ENCODE measurements at places on chromosomes 11 and 22.

DNA sequence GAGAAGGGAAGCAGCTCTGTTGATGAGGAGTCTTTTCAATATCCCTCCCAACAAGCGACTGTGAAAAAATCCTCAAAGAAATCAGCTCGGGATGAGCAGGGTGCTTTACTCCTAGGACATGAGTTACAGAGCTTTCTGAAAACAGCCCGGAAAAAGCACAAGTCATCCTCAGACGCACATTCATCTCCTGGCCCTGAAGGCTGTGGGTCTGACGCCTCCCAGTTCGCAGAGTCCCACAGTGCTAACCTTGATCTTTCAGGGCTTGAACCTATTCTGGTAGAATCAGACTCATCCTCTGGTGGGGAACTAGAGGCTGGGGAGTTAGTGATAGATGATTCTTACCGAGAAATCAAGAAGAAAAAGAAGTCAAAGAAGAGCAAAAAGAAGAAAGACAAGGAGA, 7.7 kb downstream of the HMGXB4 start:
- DNase-seq, result no peak

DNA sequence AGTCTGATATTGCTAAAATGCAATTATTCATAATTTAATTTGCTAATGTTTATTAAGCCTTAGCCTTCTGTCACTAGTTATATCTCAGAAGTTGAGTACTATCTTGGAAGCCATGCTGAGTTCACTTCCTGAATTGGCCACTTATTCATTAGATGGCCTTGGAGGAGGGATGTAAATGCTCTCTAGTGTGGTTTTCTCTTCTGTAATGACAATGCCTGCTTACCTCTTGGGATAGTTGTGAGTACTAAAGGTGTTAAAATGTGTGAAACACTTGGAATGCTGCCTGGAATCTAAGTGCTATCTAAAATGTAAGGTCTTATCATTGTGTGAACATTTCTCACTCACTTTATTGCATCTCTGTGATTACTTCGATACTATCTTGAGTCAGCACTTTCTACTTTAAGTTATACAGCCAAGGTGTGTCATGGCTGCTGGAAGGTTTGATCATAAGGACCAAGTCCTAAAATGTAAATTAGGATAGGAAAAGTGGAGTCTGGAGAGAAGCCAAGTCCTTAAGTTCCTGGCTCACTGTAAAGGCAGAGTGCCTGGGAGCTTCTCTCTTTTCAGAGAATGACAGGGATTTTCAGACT, 12.4 kb downstream of the GLYATL2 start:
- DNase-seq, result no peak

GRCh38 chr11:61967924-61968757, 707 bp upstream of the FTH1 start:
- peak; percentile 50 for DNase-seq

DNA sequence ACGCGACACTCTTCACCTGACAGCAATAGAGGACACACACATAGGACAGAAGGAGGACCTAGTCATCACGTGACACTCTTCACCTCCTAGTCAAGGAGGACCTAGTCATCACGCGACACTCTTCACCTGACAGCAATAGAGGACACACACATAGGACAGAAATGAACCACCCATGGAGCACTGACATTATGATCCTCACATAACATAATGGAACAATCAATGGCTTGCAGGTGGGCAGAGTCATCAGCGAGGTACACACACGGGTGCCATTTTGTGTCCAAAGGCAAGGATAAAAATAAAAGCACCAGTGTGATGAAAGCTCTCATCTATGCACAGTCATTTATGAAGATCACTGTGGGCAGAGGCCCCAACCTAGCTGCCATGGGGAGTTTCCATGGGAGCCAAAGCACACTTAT, 354.7 kb downstream of the LARGE1 start:
- DNase-seq, result no peak

DNA sequence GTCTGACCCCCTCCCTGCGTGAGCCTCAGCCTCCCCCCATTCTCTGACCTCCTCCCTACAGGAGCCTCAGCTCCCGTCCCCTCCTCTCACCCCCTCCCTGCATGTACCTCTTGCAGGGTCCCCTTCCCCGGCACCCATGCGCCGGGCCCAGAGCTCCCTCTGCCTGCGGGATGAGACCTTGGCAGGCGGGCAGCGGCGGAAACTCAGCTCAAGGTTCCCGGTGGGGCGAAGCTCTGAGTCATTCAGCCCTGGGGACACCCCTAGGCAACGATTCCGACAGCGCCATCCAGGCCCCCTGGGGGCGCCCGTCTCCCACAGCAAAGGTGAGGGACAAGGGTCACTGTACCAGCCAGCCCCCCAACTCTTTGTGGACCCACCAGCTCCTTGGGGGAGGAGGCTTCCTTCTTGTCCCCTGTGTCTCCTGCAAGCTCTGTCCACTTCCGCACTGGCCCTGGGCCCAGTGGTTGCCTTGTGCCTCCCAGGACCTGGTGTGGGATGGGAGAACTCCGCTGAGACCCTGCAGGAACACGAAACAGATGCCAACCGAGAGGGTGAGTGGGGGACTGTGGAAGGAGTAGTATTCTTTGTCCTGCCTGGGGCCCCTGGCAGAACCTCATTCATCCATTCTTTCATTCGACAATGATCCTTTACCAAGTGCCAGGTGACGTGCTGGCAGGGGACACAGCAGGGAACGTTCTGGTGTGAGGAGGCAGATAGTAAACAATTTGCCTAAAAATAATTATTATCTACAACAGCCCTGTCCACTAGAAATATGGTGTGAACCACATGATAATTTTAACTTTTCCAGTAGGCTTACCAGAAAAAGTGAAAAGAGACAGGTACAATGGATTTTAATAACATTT, 3.7 kb upstream of the RPS6KA4 start:
- DNase-seq, result peak; percentile 37

- peak; percentile 90 for DNase-seq
Measured at GRCh38 chr11:7160814-7161489, 72.2 kb downstream of the RBMXL2 start.

DNA sequence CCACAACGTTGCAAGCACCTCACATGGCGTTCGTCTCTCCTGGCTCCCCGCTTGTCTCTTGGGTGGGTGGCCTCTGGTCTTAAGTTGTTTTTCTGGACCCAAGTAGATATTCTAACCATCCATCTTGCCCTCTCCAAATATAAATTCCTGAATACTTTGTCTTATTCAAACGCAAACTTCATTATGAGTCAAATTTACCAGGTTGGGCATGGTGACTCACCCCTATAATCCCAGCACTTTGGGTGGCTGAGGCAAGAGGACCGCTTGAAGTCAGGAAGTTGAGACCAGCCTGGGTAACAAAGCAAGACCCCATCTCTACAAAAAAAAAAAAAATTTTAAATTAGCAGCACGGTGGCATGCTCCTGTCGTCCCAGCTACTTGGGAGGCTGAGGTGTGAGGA, 5.1 kb upstream of the IGSF9B start:
- peak; percentile 39 for DNase-seq

DNA sequence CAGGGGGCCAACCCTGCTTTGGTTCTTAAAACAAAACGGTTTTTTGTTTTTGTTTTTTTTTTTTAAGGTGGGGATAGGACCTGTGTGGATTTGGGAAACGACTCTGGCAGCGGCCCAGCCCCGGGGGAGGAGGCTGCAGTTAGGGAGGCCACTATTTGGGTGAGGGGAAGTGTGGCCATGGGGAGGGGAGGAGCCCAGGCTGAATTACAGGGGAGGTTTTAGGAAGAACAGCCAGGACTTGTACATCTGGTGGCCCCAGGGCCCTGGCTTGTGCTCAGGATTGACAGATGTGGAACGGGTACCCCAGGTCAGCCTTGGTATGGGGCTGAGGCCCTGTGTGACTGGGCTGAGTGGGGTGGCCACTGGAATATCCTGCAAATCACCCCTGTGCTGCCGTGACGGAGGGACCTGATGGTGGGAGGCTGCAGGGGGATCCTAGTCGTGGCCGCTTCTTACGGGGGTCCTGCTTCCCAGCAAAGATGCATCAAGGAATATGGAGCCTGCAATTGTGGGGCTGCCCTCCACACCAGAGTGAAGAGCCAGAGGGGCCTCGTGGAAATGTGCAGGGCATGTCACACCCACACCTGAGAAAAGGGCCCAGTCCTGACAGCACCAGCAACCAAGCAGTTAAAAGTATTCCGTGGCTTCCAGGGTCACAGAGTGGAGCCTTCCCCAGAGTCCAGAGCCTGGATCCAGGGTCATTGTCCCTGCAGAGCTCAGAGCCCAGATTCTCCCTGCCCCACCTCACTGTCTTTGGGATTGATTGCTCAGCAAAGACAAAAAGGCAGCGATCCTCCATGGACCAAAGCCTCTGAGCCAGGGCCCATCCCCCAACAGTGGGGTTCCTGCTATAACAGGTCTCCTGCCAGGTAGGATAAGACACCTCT, 55.2 kb upstream of the WNT7B start:
- DNase-seq, result no peak

DNA sequence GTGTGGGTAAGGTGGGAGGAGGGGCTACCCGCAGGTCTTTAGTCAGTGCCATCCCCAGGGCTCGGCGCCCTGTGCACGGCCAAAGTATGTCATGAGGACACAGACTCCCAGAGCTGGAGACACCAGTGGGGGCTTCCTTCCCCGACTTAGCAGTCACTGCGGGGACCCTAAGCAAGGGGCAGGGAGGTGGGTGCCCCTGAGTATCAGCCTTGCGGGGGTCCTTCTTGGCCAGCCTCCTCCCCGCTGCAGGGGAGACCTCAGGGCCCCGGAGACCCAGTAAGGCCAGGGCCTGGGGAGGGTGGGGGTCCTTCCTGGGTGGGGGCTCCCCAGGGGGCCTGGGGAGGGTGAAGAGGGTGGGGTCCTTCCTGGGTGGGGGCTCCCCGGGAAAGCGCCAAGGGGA, 673.8 kb downstream of the BRD1 start:
- no peak for DNase-seq

DNA sequence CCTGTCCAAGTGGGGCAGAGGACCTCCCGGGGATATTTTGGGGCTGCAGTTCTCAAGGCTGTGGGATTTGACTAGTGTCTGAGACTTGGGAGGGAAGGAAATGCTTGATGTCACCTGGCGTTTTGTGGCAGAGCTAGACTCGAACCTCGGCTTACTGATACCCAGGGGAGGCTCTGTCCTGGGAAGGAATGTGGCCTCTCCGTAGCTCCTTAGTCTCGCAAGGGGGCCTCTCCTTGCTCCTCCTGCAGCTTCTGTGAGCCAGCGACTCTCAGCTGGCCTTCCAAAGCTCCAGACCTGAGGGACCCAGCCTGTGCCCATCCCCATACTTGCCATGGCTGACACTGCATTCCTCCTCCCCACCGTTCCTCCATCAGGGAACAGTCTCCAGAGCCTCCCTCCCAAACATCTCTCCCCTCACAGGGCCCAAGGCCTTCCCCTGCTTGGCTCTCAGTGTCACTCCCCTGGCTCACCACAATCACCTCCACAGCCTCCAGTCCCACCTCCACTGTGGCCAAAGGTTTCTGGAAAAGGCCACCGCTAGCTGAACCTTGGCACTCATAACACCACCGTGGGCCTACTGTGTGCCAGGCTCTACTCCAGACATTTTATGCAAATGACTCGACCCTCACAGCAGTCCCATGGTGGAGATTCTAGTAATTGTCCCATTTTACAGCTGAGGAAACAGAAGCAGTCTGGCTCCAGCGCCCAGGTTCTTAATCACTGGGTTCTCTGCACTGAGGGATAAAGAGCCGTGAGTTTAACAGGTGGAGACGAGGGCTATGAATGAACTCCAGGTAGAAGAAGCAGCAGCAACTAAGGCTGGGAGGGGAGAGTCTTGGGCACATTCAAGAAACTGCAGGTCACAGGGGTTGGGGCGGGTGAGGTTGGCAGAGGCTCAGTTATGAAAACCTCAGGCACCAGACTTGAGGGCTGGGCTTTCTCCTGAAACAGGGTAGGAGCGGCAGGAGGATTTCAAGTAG, 12.1 kb downstream of the P2RY2 start:
- no peak for DNase-seq

GRCh38 chr11:29163231-29163630, 853.6 kb downstream of the KCNA4 start:
- DNase-seq, result no peak

GRCh38 chr11:134756811-134757540, 344.9 kb upstream of the B3GAT1 start:
- no peak for DNase-seq

DNA sequence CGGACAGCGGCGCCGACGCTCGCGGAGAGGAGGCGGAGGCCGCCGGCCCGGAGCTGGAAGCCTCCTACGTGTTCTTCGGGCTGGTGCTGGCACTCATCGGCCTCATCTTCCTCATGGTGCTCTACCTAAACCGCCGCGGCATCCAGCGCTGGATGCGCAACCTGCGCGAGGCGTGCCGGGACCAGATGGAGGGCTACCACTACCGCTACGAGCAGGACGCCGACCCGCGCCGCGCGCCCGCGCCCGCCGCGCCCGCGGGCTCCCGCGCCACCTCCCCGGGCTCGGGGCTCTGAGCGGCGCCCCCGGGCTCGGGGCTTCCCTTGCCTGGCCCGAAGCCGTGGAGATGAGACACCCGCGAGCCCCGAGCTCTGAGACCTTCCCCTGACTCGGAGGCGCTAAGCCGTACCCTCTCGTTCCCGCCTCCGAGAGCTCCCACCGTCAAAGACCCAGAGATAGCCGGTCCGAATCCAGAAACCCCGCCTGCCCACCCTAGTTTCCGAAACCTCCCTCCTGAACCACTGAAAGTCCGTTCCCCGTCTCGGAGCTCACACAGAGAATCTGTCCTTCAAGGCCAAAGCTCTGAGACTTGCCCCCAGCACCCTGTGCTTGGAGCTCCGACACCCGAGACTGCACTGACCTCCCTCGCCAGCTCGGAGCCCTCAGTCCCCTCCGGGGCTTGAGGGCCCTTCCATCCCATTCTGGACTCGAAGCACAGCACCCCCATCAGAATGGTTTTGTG, 1.5 kb downstream of the TPBGL start:
- no peak for DNase-seq

DNA sequence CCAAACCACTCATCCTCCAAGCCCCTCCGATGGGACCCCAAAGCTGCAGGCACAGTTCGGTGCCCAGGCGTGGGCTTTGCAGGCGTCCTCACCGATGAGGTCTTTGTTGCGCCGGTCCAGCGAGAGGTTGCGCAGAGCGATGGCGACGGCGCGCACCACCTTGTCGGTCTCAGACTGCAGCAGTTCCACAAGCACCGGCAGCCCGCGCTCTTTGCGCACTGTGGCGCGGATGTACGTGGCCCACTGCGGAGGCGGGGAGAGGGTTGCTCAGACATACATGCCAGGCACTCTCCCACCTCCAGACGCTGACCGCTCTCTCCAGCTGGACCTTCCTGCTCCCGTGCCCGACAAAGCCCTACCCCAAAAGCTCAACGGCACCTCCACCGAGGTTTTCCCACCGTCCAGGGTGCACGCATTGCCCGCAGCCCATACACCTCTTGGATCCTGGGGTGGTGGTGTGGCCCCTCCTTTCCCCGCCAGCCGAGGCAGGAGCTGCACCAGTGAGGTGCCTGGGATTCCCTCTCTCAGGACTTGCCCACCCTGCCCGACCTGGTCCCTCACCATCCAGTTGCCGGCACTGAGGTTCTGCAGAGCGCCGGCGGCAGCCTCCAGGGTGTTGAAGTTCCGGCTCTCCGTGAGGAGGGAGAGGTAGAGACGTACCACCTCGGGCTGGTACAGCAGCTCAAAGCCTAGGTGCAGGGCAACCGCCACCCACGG, 32.1 kb upstream of the TXNRD2 start:
- DNase-seq, result no peak

GRCh38 chr22:25964961-25965730, 204.1 kb upstream of the SEZ6L start:
- no peak for DNase-seq
